Progenitor cell of endocrine pancreas (in vitro differentiated cells): ENCODE measurements at places on chromosomes 1 and 21.

DNA sequence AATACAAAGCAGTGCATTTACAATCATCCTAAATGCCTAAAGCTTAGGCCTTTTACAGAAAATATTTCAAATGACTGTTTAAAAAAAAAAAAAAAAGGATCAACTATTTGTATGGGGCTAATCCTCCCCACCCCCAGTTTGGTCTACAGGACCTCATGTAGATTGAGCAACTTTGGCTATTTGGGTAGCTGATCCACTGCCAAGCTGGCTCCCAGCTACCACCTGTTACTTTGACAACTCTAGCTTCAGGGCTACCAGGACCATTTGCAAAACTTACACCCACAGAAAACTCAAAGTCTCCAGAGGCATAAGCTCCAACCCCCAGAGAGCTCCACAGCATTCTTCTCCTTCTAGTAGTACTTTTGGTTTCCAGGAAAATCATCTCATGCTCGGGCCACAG is 29.4 kb downstream of the JAK1 start:
- no peak for DNase-seq

DNA sequence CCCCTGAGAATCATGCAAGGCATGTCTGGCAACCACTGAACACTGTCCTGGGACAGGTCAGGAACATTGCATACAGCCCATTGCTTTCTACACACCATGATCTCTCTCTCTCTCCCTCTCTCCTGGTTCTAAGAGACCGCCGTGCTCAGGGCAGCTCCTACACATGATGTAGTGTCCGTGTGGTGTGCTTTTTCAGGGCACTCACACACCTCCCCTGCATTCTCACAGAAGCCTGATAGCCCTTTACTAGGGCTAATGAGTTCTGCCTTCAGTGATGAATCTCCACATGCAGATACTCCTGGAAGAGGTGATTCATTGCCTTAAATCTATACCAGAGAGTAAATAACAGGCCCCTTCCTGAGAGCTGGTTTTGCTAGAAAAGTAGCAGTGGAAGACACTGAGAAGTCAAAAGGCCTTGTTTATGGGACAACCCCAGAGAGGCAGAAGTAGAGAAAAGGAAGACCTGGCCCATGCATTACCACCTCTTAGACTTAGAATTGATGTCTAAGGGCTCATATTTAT is 7.2 kb upstream of the OLFML2B start:
- DNase-seq = no peak

DNA sequence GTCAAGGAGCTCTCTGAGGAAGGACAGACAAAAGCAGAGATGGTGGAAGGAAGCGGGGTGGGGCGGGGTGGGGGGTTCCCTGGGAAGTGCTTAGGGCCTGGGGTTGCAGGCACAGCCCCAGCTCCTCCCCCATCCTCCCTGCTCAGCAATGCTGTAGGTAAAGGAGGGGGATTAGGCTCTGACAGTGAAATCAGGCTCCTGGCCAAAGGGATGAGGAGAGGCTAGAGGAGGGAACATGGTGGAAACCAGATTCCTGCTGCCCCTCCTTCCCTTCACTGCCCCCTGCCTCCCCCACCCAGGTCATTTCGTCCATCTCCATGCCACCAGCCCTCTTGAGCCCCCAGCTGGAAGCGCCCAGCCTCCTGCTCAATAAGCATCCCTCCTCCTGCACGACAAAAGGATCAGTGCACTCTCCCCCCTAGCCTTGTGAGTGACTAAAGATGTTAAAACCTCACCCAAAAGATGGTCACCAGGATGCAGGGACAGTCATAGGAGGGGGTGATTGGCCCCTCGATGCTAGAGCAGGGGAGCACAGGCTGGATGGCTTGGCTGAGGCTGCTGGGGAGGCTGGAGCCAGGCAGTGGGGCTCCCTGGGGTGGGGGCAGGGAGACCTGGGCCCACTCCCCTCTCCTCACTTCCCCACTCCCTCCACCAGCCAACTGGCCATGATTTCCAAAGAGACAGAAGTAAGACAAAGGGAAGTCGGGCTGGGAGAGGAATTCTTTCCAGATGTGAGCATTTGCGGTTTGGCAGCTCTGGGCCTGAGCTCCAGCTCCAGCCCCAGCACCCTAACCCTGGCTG is 2.2 kb upstream of the CRABP2 start:
- DNase-seq = no peak

DNA sequence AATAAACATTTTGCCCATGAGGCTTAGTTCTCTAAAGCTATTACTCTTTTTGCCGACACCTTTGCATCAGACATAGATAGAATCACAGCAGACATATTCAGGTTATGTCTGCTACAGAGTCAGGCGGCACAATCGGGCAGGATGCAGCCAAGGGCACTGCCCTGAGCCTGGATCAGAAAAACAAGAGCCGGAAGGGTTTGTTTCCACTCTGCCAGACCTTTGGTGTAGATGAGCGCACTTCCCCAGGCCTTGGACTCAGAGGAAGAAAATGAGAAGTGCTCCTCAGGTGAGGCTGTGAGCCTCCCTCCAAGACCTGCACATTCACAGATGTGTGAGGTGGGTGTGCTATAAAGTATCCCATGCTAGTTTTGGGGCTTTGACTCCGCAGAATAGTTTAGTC is 43.7 kb downstream of the GNG12 start:
- DNase-seq = no peak

GRCh38 chr1:62040973-62041372 is 153.7 kb upstream of the L1TD1 start:
- no peak for DNase-seq

GRCh38 chr1:155173478-155174323 is at the start of gene TRIM46:
Gene TRIM46, plus strand, starts transcription at chr1:155173849. Its CDS starts 118 bp downstream, at chr1:155173967.
- DNase-seq = no peak

- no peak for DNase-seq
Observed at GRCh38 chr1:68551459-68551858, 54.6 kb upstream of the DEPDC1 start.
